ENCODE measurements at places on chromosomes 5 and 9.

DNA sequence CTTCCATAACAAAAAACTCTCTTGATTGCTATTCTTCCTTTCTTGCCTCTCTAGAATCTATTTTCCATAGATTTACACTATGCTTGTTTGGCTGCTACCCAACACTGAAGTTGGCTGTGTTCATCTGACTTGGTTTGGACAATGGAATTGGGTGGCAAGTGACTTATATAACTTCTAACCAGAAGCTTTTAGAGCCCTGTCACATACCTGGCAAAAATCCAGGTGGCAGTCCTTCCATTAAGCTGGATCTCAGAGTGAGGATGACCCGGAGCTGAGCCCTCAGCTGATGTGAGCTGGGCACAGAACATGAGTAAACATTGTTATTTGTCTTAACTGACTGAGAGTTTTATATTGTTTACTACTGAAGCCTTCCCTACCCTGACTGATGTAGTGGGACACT lies 225.7 kb downstream of the TLR4 start:
- DNase-seq = no peak

- DNase-seq = peak; percentile 8
Measured at GRCh38 chr5:101678481-101679193, 617.4 kb downstream of the SLCO4C1 start.

DNA sequence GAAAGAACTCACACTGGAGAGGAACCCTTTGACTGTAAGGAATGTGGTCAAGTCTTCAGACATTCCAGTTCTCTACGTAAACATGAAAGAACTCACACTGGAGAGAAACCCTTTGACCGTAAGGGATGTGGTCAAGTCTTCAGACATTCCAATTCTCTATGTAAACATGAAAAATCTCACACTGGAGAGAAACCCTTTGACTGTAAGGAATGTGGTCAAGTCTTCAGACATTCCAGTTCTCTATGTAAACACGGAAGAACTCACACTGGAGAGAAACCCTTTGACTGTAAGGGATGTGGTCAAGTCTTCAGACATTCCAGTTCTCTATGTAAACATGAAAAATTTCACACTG lies 32.6 kb downstream of the MAPK9 start:
- no peak for DNase-seq

GRCh38 chr5:9523090-9523823 lies 22.6 kb downstream of the SEMA5A start:
- DNase-seq = no peak

DNA sequence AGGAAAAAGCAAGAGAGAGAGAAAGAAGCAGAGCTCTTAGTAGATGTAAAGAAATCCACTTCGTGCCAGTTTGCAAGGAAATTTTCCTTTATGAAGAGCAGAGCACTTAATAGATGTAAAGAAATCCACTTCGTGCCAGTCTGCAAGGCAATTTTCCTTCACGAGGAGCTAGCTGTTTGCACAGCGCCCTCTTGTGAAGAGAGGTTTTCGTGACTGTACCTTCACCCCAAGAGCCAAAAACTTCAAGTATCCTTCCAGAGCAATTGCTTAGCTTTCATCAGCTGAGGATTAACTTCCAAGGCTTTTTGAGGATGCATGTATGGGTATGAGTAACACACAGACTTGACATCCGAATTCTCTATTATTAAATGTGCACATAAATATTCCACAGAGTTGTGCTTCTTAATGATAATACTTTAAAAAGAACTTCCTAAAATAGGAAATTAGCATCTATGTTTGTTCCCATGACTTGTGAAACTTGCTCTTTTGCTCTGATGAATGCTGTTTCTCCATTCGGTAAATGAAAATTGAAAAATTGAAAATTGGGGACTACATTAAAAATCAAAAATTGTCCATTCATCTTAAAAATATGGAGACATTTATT lies 525.6 kb downstream of the PDE4D start:
- DNase-seq = peak; percentile 15

DNA sequence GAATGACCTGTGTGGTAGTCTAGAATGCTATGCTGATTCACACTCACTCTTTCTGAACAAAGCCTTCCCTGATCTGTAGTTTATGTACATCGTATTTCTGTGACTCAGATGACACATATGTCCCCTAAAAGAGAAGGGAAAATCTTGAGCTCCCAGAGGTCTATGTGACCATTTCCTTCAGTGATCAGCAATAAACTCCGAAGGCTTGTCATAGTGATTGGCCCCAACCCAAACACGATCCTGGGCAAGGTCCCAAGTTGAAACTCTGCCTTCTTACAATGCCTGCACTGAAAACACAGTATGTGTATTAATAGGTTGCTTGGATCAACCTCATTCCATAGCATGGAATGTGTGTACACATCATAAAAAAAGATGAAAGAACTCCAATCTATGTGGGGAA lies 685.8 kb downstream of the MAT2B start:
- DNase-seq = peak; percentile 6

DNA sequence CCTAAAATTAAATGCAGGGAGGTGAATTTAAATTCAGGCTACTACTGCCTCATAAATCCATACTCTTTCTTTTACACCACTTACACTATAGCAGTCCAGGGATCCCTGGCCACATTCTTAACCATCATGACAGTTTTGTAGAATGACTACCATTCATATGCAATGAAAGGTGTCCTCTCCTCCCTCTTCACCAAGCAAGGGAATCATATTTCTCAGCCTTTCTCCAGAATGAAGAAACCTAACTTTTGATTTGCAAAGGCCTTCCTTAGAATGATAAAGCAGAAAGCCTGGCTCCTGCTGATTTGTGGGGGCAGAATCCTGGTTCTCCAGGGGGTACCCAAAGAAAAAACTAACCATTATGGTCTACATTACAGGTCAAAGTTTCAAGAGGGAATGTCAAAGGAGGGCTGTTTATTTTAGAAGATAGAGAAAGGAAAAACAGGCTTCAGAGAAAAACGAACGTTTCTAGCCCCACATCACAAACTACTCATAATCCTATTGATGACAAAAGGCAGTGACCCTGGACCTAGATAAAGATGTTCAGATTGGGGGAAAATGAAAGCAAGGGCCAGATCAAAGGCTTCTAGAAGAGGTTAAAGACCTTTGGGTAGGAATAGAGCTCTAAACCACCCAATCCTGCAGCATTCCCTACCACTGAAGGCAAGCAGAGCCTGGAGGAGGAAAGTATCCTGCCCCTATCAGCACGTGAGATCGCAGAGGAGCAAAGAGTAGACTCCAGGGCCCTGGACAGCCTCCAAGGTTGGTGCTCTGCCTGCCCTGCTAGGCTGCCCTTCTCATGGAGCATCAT lies 11.5 kb downstream of the WNT8A start:
- no peak for DNase-seq

GRCh38 chr5:93164690-93165089 lies 416.3 kb downstream of the NR2F1-AS1 start:
- DNase-seq = no peak

- DNase-seq = peak; percentile 67
Measured at GRCh38 chr5:61603211-61603908, 271.3 kb downstream of the ZSWIM6 start.

DNA sequence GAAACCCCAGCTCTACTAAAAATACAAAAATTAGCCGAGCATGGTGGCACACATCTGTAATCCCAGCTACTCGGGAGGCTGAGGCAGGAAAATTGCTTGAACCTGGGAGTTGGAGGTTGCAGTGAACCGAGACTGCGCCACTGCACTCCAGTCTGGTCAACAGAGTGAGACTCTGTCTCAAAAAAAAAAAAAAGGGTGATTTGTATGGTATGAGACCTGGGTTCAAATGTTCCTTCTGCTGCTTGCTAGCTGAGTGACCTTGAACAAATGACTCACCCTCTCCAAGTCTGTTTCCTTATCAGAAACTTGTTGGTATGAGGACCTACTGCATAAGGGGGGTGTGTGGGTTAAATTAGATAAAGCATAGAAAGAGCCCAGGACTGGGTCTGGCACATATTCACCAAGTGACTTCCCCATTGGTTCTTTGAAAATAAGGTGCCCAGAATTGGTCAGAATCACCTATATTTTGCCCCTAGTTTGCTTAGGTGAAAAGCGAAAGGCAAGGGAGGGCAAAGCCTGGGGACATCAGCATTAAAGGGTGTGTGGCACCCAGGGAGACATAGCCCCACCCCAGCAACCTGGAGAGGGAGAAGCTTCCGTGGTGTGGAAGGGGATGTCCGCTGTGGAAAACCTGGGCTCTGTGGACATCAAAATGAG lies 9.9 kb downstream of the SLC25A25 start:
- DNase-seq = no peak

DNA sequence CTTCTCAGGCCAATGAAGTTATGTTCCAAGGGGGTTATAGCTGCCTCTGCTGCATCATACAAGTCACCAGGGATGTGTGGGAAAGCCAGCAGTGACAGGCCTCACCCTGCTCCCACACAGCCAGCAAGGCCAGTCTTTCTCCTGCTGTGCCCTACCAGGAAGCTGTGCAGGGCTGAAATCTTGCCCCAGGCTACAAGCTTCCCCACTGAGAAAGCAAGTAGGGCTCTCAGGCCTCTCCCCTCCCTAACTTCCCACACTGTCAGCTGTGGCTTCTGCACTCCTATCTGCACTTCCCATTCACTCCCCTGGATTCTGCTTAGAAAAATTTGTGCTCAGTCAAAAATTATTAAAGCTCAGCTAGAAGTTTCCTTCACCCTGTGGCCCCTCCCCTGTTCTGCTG lies 611.2 kb upstream of the ZNF608 start:
- no peak for DNase-seq

- no peak for DNase-seq
Measured at GRCh38 chr9:112898872-112899311, 8.2 kb upstream of the SLC46A2 start.

- no peak for DNase-seq
Measured at GRCh38 chr5:151868451-151868850, 56.2 kb downstream of the GLRA1 start.

DNA sequence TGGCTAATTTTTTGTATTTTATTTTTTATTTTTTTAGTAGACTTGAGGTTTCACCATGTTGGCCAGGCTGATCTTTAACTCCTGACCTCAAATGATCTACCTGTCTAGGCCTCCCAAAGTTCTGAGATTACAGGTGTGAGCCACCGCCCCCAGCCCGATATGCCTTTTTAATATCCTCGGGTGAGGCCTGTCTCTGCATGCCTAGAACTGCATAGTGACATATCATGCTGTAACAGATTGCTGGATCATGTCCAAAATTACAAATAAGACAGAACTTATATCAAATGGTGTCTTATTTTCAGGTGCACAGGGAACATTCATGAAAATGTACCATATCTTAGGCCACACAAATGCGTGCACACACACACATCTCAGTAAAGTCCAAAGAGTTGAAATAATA lies 39.1 kb upstream of the PJA2 start:
- DNase-seq = no peak

GRCh38 chr5:165783024-165783423 lies 2277.6 kb downstream of the MAT2B start:
- no peak for DNase-seq

GRCh38 chr9:136958898-136959850 lies 7.1 kb downstream of the LCN12 start:
- DNase-seq = no peak

GRCh38 chr9:136511670-136512592 lies 29.1 kb upstream of the SEC16A start:
- DNase-seq = peak; percentile 36

GRCh38 chr9:131423171-131423581 lies 29.3 kb downstream of the PRRC2B start:
- peak; percentile 45 for DNase-seq

GRCh38 chr5:134446938-134447337 lies 35.3 kb upstream of the CDKN2AIPNL start:
- DNase-seq = no peak

DNA sequence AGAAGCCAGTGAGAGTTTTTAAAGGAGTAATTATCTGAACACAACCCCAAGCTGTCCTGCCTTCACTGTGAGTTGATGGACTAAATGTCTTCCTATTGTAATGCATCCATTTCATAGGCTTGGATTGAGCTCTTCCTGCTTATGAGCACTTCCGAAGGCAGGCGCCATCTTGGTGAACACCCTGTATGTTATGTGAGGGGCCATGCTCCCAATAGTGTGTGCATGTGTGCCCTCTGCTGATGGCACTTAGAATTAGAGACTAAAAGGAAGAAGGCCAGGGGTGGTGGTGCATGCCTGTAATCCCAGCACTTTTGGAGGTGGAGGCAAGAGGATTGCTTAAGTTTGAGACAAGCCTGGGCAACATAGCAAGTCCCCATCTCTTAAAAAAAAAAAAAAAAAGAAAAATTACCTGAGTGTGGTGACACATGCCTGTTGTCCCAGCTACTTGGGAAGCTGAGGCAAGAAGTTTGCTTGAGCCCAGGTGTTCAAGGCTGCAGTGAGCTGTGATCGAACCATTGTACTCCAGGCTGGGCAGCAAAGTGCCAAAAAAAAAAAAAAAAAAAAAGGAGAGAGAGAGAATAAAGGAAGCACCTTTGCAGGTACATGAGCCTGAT lies 65.0 kb downstream of the C9orf152 start:
- DNase-seq = no peak

DNA sequence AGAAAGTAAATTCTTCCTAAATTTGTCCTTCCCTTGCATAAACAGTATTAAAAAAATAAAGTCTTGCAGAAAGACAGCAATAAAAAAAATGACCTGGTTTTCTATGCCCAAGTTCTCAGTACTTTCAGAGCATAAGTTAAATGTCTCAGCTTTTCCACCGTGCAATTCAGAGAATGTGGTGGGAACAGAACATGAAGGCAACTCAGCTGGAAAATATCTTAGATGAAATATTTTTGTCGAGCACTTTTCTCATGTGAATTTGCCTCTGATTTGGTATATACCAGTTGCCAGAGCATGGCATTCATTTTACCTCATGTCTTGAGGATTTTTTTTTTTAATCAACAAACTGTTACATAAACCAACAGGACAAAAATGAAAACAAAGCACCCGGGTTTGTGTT lies 176.1 kb downstream of the CETN3 start:
- no peak for DNase-seq

DNA sequence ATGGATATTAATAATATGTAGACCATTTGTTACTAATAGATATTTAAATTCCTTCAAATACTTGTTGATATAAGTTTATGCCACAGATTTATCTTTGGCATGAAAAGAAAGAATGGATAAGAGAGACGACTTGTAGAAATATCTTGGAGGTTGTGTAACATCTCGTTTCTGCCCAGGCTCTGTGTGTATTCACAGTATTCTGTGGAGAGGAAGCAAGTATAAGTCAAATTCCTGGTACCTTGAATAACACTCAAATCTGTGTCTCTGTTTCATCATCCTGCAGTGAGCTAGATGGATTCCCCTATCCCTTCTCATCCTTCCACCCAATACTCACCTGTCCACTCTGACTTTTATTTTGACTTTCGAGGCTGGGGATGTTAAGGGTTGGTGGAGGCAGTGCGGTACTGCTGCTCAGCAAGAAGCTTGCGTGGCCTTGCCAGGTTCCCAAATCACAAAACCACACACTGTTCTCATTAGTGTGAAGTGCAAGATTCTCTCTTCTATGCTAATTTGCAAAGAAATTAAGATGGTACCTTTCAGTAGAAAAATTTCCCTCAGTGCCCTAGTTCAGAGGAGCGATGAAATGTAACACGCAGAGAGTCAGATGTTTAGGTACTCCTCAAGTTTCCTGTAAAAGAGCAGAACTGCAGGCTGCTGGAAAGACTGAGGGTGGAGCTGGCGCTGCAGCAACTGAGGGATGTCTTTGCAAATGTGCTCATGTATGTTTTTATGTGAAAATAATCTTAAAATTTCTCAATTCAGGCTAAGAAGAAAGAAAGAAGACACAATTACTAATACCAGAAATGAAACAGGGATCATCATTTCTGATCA lies 42.6 kb upstream of the ANKRD18A start:
- DNase-seq = peak; percentile 19

Data from occipital lobe (tissue), 3 donors.